NAMALWA (cell line): ENCODE measurements at places on chromosomes 6 and 20.

DNA sequence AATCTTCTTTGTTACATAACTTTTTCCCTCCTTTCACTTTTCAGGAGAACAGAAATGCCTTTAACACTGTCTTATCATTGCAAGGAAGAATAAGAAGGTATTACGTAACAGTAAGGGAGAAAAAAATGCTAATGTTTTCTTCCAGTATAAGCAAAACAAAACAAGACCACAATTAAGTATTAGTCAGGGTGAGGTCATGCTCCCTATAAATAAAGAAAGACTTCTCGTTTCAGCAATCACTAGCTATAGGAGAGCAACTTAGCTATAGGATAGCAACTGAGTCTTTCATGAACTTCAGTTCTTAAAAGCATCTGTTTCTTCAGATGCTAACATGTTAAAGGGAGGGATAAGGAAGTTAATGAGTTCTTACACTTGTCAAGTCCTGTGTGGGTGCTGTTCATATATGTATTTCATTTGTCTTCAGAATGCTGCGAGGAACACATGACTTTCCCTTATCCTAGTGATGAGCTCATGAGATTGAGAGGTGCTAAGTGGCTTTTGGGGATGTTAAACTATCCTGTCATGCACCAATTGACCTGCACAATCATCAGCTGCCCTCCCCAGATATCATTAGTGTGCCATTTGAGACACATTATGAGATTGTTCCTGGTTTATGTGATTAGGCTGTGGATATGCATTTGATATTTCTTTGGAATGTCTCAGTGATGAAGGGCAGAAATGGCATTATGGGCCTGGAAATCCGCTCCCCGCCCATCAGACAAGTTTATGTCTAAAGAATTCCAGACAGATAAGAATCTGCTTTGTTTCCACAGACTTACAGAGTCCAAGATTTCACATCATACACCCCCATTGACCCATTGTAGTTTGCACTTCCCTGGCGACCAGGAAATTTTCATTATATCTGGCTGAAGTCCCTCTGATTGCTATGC, 37.5 kb downstream of the LAMA4 start:
- no peak for DNase-seq

GRCh38 chr6:108677894-108678293, 117.2 kb downstream of the FOXO3 start:
- no peak for DNase-seq

DNA sequence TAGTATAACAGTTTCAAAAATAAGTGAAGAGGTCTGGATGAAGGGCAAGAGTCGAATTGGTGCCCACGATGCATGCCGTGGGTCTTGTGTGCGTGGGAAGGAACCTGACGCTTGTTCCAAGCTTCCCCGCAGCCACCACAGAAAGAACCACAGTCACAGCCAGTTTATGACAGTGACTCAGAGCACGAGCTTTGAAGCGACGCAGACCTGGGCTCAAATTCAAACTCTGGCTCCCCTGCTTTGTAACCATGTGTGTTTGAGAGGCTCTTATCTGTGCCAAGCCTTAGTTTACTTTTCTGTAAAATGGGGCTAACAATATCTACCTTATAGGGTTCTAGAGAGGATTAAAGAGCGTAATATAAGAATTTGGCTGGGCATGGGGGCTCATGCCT, 65.5 kb downstream of the SYNJ2 start:
- no peak for DNase-seq

DNA sequence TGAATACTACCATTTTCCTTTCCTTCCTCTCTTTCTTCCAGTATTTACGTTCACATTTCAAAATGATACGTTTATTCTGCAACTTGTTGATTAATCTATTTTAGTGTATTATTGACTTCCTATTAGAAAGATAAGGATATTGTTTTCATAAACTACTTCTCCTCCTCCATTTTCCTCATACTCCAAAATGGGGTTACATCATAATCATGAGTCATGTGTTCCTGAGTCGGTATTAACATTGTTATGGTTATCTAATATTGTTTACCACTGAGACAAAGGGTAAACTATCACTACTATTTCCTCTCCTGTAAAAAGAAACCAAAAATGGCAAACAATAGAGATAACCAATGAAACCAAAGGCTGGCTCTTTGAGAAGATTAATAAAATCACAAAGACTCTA, 126.5 kb upstream of the CDYL start:
- no peak for DNase-seq

- DNase-seq: no peak
These were observed 279.5 kb upstream of the SUPT3H start for GRCh38 chr6:45657226-45657625.

DNA sequence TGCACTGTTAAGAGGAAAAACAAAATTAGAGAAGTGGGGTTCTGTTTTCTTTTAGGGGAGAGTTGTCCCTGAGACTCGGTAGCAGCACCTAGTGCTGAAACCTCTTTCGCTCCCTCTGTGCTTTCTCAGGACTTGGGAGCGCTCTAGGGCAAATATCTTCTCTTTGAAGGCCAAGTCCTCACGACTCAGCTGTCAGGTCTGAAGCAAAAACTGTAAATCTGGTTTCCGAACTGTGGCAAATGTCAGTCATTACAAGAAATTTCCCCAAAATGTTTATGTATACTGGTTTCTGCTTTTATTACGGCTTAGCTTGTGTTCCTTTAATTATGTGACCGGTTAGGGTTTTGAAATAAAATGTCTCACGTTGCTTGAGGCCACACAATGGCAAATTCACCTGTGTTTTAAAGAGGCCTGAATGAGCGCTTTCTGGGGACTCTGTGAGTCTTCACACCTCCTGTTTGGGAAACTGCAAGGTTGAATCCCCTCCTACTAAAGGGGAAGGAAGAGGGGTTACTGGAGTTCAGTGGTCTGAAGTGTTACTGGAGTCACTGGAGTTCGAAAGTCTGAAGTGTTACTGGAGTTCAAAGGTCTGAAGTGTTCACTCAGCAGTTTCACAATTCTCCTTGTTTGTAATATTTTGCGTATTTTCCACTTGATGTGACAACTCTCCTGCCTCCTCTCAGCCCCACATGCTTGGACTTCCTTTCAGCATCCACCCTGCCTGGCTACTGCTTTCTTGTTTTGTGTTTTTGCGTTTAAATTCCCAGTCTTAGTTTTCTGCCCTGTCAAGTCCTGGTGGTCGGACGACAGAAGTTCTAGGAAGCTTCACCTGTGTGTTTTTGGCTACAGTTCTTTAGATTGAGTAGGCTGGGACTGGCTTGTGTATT, 1.6 kb downstream of the SMPDL3A start:
- DNase-seq: peak; percentile 35

- DNase-seq: no peak
These were observed 243.8 kb downstream of the LRFN2 start for GRCh38 chr6:40343318-40343876.

- no peak for DNase-seq
These were observed 450.3 kb downstream of the CD83 start for GRCh38 chr6:14567842-14568241.

DNA sequence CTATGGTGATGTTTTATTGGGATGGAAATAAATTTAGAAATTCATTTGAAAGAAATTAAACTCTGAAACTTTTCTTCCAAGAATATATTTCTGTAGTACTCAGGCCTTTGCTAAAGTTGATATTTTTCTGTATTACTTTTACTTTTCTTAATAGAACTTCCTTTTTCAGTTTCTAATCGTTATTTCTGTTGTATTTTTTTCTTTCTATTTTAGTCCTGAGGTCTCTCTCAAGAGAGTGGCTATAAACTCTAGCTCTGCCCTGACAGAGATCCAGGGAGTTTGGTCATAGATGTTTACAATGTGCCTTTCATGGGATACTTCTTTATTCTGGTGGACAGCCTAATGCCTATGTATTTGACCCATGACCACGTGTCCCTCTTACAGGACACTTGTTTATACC, 51.0 kb downstream of the OR2B6 start:
- DNase-seq: no peak

- DNase-seq: no peak
These were observed 216.1 kb downstream of the LMBRD1 start for GRCh38 chr6:69580706-69581105.

DNA sequence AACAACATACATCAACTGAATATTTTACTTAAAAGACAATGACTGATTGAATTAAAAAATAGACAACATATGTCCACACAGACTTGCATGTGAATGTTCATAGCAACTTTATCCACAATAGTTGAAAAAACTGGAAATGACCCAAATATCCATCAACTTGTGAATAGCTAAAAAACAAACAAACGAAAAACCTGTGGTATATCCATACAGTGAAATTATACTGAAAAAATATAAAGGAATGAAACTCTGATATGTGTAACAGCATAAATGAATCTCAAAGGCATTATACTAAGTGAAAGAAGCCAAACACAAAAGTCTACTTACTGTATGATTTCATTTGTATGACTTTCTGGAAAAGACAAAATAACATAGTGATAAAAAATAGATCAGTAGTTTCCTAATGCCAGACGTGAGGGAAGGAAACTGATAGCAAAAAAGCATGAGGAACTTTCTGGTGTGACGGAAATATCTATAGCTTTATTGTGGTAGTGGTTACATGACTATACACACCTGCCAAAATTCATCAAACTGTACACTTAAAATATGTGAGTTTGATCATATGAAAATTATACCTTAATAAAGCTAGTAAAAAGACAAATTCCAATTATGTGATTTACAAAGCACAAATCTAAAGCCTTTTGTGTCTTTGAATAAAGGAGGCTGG, 123.2 kb downstream of the BACH2 start:
- DNase-seq: no peak

DNA sequence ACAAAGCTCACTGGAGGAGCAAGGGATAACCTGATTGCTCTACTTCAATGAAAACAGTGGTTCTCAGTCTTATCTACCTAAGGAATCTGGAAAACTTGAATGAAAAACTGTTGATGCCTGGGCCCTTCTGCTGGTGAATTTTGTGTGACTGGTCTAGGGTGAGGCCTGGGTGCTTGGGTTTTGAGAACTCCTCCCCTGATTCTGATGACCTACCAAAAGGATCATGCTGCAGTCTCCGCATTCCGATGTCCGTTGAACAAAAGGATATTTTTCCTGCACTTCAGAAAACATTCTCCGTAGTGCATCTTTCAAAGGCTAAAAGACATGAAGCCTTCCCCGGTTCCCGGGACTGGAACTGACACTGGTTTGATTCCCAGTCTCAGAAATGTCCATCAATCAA, 157.9 kb downstream of the SYNDIG1 start:
- no peak for DNase-seq

GRCh38 chr20:16904751-16905150, 156.6 kb downstream of the OTOR start:
- DNase-seq: peak; percentile 4

GRCh38 chr6:136175873-136176272, 74.2 kb downstream of the MTFR2 start:
- DNase-seq: no peak

DNA sequence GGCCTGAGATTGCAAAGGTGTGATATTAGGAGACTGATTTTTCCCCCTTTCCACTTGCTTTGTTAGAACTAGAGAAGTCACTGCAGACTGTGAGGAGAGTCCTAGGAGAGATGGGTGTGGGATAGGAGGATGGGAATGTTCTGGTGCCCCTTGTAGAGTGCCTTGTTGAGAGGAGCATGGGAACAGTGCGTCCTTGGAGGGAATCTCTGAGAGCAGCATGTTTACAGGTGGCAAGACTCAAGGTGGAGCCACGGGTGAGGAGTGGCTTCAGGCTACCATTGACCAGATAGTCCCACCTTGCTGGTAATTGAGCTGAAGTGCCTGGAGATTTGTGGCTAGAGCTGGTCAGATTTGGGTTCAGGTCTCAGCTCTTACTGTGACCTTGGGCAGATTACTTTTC, 6.0 kb downstream of the PLCG1 start:
- DNase-seq: no peak

GRCh38 chr20:50152394-50153152, 950 bp downstream of the PEDS1 start:
- DNase-seq: no peak

DNA sequence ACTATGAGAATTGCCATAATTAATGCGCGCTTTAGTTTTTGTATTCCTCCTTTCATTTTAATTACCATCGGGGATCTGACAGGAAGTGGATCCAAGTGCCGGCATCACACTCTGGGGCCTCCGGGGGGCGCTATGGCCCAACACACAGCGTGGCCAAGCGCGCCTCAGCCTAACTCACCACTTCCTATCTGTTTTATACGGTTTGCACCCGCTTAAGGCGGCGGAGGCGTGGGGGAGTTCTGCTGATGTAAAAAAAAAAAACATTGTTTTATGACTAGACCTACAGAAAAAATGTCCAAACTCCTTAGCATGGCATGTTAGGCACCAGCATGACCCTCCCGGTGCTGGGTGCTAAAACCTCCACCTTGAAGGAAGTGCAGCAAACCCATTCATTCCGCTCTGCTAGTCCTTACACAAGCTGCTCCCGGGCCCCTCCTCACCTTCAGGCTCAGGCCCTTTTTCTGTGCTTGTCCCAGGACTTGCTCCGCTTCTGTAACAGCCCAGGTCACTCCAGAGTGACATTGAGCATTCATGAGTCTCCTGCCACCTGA, 4.5 kb upstream of the EBF4 start:
- DNase-seq: peak; percentile 75

DNA sequence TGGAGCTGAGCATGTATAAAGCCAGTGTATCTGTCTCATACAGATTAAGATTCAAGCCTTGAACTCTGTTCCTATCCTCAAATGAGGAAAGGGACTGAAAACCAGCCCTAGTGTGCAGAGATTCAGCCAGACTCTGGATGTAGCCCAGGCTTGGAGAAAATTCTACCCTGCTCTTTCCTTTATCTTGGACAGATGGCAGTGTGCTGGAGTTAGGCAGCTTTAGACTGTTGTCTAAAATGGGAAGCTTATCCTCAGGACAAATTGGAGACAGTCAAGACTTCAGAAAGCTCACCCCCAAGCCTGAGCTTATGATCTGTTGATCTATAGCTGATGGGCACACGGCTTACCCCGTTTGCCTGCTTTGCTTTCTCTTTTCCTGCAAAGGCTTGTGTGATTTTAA, 1057.6 kb downstream of the KIF16B start:
- DNase-seq: no peak

GRCh38 chr6:62283796-62284411, 2.1 kb downstream of the KHDRBS2 start:
- DNase-seq: peak; percentile 63

DNA sequence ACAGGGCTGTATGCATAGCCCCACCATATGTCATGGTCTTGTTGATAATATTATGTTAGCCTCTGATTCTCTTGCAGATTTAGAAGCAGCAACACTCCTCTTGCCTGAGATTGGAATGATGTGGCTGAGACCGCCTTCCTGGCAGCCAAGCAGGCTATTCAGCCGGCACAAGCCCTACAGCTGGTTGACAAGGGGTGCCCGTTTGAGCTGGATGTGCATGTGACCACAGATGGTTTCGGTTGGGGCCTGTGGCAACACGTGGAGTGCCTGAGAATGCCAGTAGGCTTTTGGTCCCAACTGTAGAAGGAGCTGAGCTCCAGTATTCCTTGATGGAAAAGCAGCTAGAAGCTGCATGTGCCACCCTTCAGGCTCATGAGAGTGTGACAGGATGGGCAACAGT, 303.6 kb upstream of the POU3F2 start:
- DNase-seq: no peak

DNA sequence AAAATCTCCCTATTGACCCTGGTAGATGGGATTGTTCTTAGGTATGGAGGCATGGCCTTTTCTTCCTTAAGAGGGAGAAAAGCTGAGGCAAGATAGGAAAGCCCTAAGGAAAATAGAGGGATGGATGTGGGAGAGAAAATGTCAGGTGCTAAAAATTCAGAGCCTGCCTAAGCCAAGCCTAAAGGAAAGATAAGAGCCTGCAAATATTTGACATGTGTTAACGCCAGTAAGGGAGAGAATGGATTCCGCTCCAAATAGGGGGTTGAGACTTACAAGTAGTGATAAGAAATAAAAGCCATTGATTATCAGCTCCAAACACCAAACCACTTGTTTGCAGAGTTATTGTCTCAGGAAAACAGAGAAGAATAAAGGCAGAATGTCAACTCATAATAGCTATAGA, 533.6 kb downstream of the PTPRT start:
- DNase-seq: no peak

- no peak for DNase-seq
These were observed 201.3 kb downstream of the SYNE1 start for GRCh38 chr6:152435816-152436215.
